CD4-positive, alpha-beta T cell treated with Interleukin-6 for 4 hours (primary cell): ENCODE measurements at places on chromosomes 16 and 17.

- no peak for DNase-seq
These were observed 38.2 kb upstream of the ARL6IP1 start for GRCh38 chr16:18839555-18839954.

DNA sequence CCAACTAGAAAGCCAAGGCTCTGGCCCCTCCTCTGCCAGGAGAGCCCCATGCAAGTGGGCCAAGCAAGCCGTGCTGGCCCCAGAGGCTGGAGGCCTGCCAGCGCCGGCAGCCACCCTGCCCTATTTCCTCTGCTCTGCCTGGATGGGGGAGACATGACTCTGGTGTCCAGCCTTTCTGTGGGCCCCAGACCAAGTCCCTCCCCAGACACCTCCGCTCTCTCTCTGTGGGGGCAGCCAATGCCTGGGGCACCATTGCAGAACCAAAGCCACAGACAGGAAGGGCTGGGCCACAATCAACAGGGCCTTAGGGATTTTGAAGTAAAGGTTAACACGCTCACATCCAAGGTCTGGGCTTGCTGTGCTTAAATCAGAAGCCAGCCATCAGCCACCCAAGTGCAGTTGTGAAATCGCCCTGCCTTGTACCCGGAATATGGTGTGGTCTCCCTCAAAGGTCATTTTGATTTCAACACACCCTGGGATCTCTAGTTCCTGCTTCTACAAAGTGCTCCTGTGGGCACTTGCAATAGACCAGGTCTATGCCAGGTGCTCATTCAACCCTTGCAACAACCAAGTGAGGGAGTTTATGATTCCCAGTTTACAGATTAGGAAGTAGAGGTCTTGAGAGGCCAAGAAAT lies 63.5 kb upstream of the TEX2 start:
- DNase-seq = no peak

- DNase-seq = no peak
These were observed 2.9 kb downstream of the ATP6V0C start for GRCh38 chr16:2516391-2517240.

GRCh38 chr17:50573866-50574611 lies 13.5 kb downstream of the CACNA1G start:
- DNase-seq = no peak

DNA sequence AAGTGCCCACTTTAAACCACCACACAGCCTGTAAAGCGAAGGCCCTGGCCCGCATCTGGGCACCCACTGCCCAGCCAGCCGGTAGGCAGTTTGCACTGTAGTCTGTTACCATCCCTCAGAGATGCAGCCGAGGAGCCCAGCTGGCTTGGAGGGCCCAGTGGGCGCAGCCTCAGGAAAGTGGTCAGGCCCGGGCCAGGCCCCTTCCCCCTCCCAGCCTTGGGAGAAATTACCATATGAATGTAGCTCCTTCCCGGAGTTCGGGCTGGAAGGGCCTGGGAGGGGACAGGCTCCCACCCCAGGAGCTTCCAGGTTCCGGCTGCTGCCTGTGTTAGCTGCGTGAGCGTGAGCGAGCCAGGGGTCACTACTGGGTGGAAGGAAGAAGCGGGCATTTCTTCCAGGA lies 325.4 kb downstream of the SEC14L1 start:
- DNase-seq = no peak

- DNase-seq = no peak
These were observed 16.3 kb upstream of the ATP2A3 start for GRCh38 chr17:3980381-3981014.

- DNase-seq = no peak
These were observed 30.8 kb downstream of the FA2H start for GRCh38 chr16:74743668-74744299.

- no peak for DNase-seq
These were observed 63.2 kb downstream of the FOXK2 start for GRCh38 chr17:82582709-82583108.

- peak; percentile 11 for DNase-seq
These were observed 7.7 kb downstream of the AKTIP start for GRCh38 chr16:53495325-53495724.

DNA sequence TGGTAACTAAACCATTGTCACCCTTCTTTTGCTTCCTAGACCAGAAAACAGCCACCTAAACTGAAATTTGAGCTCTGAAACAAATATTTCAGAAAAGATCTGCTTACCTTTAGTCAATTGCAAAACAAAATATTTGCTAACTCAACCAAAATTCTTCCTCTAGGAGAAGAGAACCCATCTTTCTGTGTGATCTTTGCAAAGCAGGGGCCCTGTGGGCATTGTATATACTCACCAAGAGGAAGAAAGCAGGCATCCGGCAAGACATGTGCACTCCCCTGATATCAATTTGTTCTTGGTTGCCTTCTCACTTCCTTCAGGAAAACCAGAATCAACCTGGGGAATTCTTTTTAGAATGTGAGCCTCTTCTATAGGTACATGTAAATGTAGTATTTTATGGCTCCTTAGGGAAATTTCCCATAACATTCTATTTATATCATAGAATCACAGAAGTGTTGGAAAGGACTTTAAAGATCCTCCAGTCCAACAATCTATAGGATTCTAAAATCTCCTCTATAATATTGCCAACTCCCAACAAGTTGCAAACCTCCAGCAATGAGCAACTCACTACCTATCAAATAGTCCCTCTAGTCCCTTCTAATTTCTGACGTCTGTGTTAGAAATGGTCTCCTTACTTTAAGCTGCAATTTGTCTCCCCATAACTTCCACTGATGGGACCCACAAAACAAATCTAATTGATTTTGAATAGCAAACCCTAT lies 966 bp downstream of the SLFN14 start:
- no peak for DNase-seq

DNA sequence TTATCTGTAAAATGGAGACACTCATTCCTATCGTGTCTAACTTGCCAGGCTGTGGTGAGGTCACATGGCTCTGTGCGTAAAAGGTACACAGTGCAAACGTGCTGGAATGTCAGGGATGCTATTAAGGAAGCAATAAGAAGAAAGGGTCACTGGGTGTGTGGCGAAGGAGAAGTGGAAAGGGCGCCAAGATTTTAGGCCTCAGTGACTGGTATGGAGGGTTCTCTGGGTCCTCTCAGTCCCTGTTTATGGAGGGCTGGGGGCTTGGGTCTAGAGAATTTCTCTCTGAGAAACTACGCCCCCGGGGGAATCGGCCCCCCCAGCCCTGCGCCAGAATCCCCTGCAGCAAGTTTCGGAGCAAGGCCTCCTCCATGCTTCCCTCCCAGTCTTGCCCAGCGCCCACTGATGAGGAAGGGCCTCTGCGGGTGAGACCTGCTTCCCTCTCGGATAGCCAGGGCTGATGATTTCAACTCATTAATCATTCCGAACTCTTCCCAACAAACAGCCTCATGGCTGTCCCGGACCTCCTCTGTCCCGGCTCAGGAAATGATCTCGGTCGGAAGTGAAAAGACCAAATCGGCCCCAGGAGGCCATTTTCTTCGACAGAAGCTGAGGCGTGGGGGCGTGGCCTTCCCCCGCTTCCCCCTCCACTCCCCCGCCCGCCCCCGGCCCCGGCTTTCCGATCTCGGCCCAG lies 1.2 kb upstream of the HEXIM1 start:
- peak; percentile 80 for DNase-seq

- no peak for DNase-seq
These were observed 32.7 kb downstream of the ADAMTS18 start for GRCh38 chr16:77402118-77402517.

DNA sequence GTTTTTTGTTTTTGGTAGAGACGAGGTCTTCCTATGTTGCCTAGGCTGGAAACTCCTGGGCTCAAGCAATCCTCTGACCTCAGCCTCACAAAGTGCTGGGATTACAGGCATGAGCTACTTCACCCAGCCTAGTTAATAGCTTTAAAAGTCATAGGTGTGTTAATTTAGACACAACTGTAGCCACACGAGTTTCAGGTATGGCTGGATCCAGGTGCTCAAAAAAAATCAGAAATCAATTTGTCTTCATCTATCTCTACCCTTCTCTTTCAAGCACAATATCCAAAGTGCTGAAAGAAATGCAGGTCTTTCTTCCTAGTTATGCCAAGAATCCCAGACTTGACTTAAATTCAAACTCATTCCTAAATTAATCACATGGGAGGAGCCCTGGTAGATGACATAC lies 23.9 kb upstream of the C16orf87 start:
- DNase-seq = no peak
